ENCODE measurements at places on chromosomes 2 and 18.

- DNase-seq: no peak
These were observed 28.7 kb downstream of the KLHL29 start for GRCh38 chr2:23413641-23414040.

GRCh38 chr2:98484652-98485452 is 40.2 kb downstream of the INPP4A start:
- no peak for DNase-seq

- DNase-seq: no peak
These were observed at the start of gene SLC19A3 for GRCh38 chr2:227717687-227718567. Gene SLC19A3, minus strand, starts transcription at chr2:227718028. Its CDS starts 15,710 bp downstream, at chr2:227702318.

- no peak for DNase-seq
These were observed 41.1 kb downstream of the ASB1 start for GRCh38 chr2:238467792-238468191.

GRCh38 chr18:76451396-76452331 is 43.4 kb downstream of the ZNF516 start:
- no peak for DNase-seq

DNA sequence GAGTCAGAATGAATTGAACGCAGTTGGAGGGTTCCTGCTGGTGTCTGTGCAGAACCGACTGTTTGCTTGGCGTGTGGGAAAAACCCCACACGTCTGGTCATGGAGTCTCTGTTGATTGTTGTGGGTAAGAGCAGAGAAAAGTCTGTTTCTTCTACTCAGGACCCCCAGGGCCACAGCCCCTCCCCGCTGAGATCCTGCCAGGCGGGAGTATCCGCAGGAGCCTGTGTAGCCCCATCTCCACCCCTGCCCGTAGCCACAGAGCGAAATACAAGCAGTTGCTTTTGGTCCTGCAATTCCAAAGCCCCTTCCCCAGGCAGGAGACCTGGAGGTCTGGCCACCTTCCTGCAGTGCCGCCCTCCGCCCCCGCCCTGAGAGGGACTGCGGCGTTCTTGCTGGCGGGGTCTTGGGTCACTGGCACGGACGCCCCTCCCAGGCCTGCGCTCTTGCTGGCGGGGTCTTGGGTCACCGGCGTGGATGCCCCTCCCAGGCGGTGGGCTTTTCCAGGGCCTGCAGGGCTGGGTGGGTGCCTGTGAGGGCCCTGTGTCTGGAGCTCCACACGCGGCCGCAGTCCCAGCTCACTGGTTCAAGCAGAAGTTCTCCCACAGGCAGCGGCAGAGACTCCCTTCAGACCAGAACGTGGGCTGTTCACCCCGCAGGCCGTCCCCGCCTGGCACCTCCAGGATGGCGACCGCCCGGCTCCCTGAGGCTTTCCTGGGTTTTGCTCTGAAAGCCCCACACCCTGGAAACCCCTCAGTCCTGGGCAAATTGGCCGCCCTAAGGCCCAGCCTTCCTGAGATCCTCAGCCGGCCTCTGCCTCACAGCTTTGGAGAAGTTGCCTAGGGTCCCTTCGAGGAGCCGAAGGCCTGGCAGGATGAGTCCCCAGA is 76.0 kb upstream of the CTDP1 start:
- DNase-seq: no peak
